NCI-H1694 (cell line): ENCODE measurements at places on chromosomes 6 and 20.

GRCh38 chr6:157030755-157031154 is 253.6 kb downstream of the ARID1B start:
- DNase-seq = no peak

- DNase-seq = no peak
Observed at GRCh38 chr20:7155282-7155681, 387.8 kb downstream of the BMP2 start.

GRCh38 chr20:35726842-35727711 is 15.0 kb downstream of the RBM39 start:
- no peak for DNase-seq

DNA sequence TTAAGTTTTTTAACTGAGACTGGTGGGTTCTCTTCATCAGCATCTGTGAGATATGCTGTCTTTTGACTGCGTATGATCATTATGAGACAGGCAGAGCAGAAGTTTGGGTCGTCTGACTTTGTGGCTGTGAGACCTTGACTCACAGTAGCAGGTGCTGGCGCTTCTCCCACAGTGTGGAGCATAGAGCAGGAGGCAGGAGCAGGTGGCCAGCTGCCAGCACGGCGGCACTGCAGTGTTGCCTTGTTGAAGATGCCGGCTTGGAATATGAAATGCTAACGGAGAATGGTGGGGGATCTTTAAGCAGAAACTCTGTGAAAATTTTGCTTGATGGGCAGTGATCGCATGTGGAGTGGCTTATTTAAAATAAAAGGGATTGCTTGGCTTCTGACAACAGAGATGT is 105.0 kb downstream of the TIAM2 start:
- DNase-seq = peak; percentile 94

DNA sequence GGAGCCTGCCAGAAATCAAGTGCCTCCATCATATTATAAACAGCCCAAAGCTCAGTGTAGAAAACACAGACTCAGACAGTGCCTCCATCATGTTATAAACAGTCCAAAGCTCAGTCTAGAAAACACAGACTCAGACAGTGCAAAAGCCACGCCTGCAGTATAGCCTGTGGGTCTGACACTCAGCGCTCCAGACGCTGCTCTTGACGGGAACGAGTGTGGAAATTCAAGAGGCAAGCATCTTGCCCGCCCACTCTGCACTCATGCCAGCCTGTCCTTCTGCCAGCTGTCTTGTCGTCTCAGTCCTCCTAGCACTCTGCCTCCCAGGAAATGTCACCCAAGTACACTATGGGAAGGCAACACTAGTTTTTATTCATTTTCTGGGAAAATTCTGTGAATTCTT is 274.2 kb upstream of the CDH4 start:
- no peak for DNase-seq

DNA sequence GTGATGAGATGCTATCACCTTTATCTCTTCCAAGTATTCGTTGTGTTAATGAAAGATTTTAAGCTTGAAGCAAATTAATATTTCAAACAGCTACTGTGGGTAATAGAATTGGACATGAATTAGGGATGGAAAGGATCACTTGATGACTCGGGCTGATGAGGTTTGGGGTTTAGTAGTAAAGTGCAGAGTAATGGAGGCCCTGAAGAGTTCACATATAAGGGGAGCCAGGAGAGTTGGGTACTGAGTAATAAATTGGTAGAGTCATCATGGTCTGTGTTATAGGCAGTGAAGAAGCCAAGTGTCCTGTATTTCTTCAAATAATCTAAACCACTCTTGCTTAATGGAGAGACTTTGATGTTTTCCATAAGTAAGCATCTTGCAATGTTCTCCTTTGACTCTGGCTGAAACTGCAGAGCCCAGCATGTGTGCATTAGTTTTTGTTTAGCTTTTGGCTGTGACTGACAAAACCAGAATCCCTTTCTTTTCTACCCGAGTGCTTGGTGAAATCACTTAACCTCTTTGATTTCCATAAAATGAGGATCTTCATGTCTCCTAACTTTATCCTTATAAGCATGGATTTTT is 57.6 kb downstream of the L3MBTL3 start:
- no peak for DNase-seq

DNA sequence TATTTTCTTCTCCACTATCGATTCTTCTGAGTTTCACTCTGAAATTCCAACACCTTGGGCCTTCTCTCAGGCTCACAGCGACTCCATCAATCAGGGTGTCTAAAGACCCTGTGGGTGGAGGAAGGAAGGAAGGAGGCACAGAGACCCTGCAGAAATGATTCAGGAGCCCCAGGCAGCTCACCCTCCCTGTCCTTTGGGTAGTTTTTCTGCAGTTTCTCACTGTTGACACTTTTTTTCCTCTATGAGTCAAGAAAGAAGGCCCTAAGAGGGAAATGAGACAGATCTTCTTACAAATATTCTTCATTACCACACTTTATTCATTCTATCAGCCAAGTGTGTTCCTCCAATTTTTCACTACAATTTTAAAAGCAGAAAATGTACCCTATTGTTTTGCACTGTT is 34.2 kb upstream of the TBXT start:
- DNase-seq = no peak

- no peak for DNase-seq
Observed at GRCh38 chr6:94323853-94324252, 904.5 kb upstream of the EPHA7 start.

GRCh38 chr6:122472022-122472340 is 374 bp upstream of the SERINC1 start:
- no peak for DNase-seq

- no peak for DNase-seq
Observed at GRCh38 chr6:132458887-132459604, 53.9 kb downstream of the STX7 start.

DNA sequence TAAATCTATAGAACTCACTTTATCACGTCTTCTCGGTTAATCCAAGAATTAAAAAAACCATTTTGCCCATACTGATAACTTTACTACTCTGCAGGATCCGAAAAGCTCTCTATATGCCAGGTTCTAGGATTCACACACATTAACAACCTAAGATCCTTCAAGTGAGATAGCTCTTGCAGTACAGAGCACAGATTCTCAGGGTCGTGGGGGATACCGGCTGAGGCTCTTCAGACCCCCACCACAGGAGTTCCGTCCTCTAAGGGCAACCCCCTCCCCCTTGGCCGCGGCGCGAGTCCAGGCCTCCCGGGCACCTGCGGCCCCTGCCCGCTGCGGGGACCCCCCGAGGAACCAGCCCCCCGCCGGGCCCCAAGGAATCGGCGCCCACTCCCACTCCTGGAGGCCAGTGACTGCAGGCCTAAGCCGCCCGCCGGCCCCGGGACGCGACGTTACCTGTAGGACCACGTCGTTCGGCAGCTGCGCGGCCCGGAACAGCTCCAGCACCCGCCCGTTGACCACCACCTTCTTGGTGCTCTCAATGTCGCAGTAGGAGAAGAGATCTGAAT is 892 bp downstream of the REPS1 start:
- DNase-seq = no peak

- peak; percentile 46 for DNase-seq
Observed at GRCh38 chr6:44127186-44128019, at the start of the genes MRPL14 and TMEM63B. Gene MRPL14, minus strand, starts transcription at chr6:44127452. Its CDS starts 10,841 bp downstream, at chr6:44116611. Gene TMEM63B, plus strand, starts transcription at chr6:44127554. Its CDS starts 7,031 bp downstream, at chr6:44134585.

- DNase-seq = no peak
Observed at GRCh38 chr6:9515633-9516606, 899.0 kb downstream of the TFAP2A start.

DNA sequence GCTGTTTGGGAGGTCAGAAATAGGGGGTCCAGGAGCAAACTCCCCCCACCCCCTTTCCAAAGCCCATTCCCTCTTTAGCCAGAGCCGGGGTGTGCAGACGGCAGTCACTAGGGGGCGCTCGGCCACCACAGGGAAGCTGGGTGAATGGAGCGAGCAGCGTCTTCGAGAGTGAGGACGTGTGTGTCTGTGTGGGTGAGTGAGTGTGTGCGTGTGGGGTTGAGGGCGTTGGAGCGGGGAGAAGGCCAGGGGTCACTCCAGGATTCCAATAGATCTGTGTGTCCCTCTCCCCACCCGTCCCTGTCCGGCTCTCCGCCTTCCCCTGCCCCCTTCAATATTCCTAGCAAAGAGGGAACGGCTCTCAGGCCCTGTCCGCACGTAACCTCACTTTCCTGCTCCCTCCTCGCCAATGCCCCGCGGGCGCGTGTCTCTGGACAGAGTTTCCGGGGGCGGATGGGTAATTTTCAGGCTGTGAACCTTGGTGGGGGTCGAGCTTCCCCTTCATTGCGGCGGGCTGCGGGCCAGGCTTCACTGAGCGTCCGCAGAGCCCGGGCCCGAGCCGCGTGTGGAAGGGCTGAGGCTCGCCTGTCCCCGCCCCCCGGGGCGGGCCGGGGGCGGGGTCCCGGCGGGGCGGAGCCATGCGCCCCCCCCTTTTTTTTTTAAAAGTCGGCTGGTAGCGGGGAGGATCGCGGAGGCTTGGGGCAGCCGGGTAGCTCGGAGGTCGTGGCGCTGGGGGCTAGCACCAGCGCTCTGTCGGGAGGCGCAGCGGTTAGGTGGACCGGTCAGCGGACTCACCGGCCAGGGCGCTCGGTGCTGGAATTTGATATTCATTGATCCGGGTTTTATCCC is at the start of gene VEGFA:
VEGFA (plus strand) TSS at position 686 of the 846 bp plus-strand sequence.
- DNase-seq = peak; percentile 69

GRCh38 chr20:41738604-41739206 is 120.5 kb upstream of the CHD6 start:
- DNase-seq = peak; percentile 27

DNA sequence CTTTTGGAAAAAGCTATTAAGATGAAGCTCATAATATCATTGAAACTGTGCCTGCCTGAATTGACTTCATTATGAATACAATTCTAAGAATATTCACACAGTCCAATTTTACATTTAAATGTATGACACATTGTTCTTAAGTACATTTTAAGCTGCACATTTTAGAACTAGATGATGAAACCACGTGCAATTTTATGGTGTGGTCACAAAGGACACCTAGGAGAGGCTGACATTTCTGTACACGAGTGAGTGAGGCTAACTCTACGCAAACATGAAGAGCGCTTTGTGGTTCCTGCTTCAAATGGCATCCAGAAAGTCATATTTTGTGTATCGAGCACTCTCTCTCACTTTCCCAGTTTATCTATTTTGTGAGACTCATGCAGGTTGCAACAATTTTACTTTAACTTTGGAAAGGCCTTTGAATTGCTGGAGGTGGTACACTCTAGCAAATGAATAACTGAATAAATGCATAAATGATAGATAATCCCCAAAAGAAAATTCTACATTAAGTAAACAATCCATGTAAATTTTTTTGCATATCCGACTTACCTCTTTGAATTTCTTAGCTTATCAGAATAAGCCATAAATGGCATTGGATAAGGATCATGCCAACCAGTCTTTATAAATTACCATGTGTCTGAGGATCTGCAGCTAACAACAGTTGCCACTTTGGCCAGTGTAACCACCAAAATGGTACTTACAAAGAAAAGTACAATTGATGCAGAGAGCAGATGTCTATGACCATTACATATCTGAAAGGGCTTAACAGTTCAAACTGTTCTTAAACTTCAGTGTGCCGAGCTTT is 97.3 kb downstream of the NRSN1 start:
- DNase-seq = no peak

GRCh38 chr6:101011186-101011585 is 130.1 kb upstream of the ASCC3 start:
- DNase-seq = no peak
